ENCODE measurements at places on chromosomes 12 and 14.
A peak's percentile ranks its signal among the peaks of the same experiment; 100 is the strongest.

- DNase-seq: no peak
Observed at GRCh38 chr12:55929306-55929791, 1.6 kb upstream of the DGKA start.

- DNase-seq: no peak
Observed at GRCh38 chr14:22547313-22547947, 41.6 kb downstream of the DAD1 start.

DNA sequence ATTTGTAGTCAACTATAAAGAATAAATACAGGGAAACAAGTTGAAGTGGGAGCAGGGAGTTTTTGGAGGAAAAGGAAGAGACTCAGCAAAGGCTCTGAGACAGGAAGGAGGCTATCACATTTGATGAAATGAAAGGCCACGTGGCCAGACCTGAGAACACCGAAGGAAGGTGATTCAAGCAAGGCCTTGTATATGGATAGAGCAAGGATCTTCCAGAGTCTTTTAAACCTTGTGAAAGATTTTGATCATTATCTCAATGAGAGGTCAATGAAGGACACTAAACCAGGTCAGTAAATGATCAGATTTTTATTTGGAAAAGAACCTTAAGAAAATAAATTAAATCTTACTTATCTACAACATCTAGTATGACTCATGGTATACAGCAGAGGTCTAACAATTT lies 523.5 kb downstream of the SLC16A7 start:
- no peak for DNase-seq

- no peak for DNase-seq
Observed at GRCh38 chr12:3165078-3165980, 88.2 kb downstream of the TSPAN9 start.

DNA sequence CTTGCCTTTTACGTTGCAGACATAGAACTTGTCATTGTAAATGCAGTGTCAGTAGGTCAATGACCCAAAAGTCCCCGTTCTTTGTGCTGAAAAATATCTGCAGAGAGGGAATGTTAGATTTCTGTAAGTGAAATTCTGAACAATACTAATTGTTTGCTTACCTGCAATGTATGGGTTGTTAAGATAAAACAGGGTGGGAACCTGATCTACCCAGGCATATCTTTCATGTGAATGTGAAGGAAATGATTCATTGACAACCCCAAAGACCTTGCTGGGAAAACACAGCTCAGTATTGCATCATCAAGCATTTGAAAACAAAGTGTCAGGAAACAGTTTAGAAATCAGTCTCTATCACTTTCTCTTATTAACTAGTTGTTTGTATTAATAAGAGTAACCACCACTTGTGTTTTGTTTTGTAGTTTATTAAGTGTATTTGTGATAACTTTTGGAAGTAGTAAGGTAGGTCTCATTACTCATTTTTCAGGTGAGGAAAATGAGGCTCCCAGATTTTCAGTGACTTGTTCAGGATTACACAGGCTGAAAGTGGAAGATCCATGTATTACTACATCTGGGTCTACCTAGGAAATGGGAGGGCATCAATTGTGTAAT lies 57.9 kb upstream of the SLC38A2 start:
- peak; percentile 61 for DNase-seq
